ENCODE measurements at places on chromosomes 2 and 18. TPM values are rescaled to one million over a fixed set of nuclear protein-coding genes. Genes with fewer than 3 reads are reported as not detected.

CASP10 gene
- total RNA-seq: 36.3 TPM

GNAL gene
- total RNA-seq: 0.26 TPM

ITSN2 gene
- total RNA-seq: 49.3 TPM

GKN2 gene
- not detected for total RNA-seq

PID1 gene
- 0.11 TPM for total RNA-seq

DSG4 gene
- total RNA-seq: not detected

KCNK3 gene
- total RNA-seq: under 0.01 TPM

AP1S3 gene
- total RNA-seq: 0.65 TPM

GKN1 gene
- total RNA-seq: not detected

REV1 gene
- 33.4 TPM for total RNA-seq

All from dermis lymphatic vessel endothelial cell (primary cell).